ENCODE measurements at places on chromosomes 13 and 19. TPM values are rescaled to one million over a fixed set of nuclear protein-coding genes. Genes with fewer than 3 reads are reported as not detected.

DNA sequence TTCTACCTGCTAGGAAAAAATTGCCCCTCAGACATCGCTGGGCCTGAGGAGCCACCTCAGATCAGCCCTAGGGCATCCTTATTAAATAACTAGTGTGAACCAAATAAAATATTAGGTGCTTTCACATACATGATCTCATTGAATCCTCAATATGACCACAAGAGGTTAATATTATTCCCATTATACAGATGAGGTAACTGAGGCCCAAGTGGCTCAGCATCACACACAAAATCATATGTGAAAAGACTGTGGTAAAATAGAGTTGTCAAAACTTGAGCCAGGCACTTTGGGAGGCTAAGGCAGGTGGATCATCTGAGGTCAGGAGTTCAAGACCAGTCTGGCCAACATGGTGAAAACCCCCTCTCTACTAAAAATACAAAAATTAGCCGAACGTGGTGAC is 2.9 kb upstream of the DMKN start:
- no peaks in the 10 kb centered on the region for H3K36me3 ChIP-seq
- no peak for DNase-seq
- H3K27me3 ChIP-seq, result no peaks in the 10 kb centered on the region
- no peak overlapping the region for H3K27ac ChIP-seq

DNA sequence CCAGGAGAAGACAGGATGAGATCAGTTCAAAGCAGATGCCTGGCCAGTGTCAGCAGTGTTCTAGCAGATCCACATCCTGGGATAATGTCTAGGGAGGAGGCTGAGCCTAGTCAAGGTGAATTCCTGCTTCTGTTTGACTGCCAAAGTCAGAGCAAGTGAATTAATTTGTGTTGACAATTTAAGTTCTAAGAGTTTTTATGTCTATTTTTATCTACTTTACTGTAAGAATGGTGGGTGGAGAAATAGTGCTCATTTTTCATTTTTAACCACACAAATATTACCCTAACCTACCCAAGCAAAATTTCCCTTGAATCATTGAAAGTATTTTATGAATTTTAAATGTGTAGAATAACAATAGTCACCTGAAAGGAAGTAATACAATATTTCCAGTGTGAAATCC is 207.6 kb upstream of the SLC10A2 start:
- H3K27ac ChIP-seq, result no peak overlapping the region
- no peaks in the 10 kb centered on the region for H3K36me3 ChIP-seq
- no peak overlapping the region for H3K4me3 ChIP-seq
- DNase-seq, result no peak

DNA sequence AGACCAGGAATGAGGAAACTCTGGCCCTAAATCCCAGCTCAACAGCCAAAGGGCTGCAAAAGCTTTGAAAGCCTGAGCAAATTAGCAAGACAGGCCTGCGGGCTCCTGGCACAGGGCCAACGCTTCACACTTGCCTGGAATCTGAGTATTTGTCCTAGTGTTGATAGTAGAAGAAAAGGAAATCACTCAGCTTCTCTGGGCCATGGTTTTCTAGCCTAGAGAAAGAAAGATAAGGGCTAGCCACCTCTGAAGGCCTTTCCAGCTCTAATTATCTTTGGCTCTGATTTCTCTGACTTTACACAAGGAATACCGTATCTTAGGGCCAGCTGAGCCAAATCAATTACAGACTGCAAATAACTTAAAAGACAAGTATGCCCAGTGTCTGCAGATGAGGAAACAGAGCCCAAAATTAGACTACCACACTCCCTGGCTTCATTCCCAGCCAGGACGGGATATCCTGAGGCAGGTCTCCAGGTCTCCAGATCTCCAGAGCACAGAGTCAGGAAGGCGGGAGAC is 69.6 kb downstream of the STK24 start:
- no peak overlapping the region for H3K4me3 ChIP-seq
- peak; percentile 89 for DNase-seq
- no peaks in the 10 kb centered on the region for H3K36me3 ChIP-seq
- no peaks in the 10 kb centered on the region for H3K27me3 ChIP-seq

Gene THAP8
- total RNA-seq, result 12.8 TPM

Gene ZNF793
- 46.4 TPM for total RNA-seq
